CD4-positive, alpha-beta T cell treated with Interleukin-21 for 1 hour (primary cell): ENCODE measurements at places on chromosomes 3 and 15.

DNA sequence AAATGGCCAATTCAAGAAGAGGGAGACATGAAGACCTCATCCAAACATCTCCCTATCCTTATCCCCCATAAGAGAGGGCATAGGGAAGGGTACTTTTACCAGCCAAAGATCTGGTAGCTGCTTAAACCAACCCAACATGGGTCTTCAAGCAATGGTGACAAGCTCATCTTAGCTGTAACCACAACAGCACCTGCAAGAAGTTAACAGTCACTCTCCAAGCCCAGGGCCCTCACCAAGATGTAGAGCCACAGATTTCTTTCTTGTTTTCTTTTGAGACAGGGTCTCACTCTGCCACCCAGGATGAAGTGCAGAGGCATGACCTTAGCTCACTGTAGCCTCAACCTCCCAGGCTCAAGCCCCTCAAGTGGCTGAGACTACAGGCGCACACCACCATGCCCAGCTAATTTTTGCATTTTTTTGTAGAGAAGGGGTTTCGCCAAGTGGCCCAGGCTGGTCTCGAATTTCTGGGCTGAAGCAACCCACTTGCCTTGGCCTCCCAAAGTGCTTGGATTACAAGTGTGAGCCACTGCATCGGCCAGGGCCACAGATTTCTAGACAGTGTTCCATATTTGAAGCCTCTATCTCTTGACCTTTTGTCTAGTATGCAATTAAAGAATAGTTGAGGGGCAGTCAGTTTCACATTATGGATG lies 57.1 kb downstream of the DHX30 start:
- DNase-seq = no peak

- DNase-seq = no peak
Measured at GRCh38 chr3:192915722-192916121, 1.9 kb downstream of the MB21D2 start.

DNA sequence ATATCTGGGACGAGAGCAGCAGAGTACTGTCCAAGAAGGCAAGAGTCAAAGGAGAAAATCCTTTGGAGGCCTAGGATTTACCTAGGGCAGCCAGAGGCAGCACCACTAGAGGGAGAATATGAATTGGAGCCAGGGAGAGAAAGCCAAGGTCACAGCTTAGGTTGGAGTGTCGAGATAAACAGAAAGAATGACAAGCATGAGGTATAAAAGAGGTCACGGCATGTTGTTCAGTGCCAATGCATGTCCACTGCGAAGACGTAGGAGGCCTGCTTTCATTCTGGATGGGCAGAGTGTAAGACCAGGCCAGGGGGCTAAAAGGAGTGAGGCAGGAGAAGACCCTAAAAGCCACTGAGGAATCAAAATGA lies 47.2 kb downstream of the THBS1 start:
- DNase-seq = no peak

DNA sequence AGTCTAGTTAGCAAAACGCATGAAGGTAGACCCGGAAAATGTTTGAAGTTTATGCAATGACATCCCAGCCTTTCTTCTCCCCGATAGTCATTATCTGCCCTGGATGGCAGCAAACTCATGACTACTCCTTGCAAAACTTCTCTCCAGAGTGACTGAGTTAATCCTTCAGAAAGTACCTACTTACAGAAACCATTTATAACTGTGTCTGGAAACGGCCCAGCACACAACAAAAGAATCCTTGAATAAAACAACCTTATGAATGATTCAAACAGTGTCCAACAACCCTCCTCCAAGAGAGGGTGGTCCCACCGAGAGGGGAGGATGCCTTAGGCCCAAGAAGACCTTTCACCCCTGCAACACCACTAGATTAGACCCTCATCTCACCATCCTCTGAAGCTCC lies 14.2 kb downstream of the ST8SIA2 start:
- DNase-seq = no peak

DNA sequence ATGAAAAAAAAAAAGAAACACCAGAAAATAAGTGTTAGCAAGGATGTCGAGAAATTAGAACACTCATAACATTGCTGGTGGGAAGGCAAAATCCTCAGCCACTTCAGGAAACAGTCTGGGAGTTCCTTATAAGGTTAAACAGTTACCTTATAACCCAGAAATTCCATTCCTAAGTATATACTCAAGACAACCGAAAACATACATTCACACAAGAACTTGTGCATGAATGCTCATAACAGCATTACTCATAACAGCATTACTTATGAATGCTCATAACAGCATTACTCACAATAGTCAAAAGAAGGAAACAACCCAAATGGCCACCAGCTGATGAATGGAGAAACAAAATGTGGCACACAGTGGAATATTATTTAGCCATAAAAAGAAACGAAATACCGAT lies 34.8 kb upstream of the DCP1A start:
- DNase-seq = no peak

DNA sequence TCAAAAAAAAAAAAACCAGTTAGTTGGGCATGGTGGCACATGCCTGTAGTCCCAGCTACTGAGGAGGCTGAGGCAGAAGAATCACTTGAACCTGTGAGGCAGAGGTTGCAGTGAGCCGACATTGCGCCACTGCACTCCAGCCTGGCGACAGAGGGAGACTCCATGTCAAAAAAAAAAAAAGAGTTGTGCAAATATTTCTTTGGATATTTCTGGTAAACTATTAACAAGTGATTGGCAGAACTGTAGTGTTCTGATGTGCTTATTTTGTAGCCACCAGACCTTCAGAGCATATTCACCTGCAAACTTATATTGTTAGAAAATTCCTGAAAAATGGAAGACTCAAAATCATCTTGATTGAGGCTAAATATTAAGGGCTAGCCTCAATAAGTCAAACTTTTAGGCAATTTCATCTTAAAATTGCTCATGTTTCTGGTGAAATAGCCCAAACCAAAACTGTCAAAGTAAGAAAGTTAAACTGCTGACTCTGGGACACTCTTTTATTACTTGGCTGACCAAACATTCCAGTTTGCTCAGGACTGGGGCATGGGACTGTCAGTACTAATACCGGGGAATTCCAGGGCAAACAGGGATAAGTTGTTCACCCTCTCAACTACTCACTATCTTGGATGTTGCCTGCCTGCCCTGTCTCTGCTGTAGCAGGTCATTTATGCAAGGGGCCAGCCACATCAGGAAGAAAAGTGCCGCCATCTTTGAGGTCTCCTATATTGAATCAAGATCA lies 37.0 kb downstream of the ABHD2 start:
- no peak for DNase-seq

DNA sequence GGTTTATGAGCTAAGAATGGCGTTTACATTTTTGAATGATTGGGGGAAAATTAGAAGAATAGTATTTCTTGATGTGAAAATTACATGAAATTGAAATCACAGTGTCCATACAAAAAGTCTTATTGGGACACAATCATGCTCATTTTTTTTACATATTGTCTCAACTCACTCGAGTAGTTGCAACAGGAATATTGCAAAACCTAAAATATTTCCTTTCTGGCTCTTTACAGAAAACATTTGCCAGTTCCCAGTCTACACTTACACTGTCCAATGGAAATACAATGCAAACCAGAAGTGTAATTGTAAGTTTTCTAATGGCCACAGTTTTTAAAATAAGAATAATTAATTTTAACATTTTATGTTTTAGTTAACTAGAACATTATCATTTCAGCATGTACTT lies 137.8 kb downstream of the SAMMSON start:
- DNase-seq = no peak
